ENCODE measurements at places on chromosomes 16 and 17.
A peak's percentile ranks its signal among the peaks of the same experiment; 100 is the strongest.

DNA sequence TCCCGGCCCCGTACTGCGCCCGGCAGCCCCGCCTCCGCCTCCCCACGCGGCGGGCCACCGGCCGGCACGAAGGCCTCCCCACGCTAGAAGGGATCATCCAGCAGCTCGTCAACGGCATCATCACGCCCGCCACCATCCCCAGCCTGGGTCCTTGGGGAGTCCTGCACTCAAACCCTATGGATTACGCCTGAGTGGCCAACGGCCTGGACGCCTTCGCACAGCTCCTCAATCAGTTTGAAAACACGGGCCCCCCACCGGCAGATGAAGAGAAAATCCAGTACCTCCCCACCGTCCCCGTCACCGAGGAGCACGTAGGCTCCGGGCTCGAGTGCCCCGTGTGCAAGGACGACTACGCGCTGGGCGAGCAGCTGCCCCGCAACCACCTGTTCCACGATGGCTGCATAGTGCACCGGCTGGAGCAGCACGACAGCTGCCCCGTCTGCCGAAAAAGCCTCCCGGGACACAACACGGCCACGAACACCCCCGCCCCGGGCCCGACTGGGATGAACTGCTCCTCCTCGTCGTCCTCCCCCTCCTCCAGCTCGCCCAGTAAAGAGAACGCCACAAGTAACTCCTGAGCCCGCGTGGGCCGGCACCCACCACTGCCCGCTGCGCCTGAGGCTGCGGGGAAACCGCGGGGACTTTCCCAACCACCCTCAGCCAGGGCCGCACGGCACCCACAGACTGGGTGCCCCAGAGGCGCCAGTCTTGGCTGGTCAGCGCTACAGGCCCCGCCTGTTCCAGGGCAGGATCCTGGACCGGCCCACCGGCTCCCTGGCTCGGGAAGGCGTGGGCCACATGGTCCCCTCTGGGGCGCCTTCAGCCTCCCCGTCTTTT lies 39.0 kb upstream of the AKAP1 start:
- peak; percentile 47 for DNase-seq

GRCh38 chr17:9266697-9267117 lies 245.4 kb downstream of the NTN1 start:
- no peak for DNase-seq

DNA sequence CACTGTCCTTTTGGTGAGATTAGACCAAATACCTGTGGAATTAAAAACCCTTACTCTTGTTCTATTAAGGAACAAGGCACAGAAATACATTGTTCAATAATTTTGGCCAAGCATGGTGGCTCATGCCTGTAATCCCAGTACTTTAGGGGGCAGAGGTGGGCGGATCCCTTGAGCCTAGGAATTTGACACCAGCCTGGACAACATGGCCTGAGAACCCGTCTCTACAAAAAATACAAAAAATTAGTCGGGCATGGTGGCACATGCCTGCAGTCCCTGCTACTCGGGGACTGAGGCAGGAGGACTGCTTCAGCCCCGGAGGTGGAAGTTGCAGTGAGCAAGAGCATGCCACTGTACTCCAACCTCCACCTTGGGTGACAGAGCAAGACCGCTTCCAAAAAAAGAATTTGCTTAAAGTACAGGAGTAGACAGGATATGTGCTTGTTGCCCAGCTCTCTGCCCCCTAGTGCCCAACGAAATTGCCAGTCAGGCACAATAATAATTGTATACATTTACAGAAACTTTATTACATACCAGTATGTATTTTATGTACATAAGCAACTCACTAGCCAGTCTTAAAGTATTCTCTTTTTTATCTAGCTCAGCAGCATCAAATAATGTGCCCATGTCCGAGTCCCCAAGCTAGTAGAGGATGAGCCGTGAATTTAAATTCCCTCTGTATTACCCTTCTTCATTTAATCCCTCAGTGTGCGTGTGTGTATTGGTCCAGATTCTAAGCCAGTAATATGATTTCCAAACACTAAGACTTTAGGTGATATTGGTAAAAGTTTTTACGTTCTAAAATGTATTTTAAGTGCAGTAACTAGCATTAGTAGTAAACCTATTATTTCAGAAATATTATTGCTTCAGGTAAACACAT lies 1.4 kb downstream of the THUMPD1 start:
- DNase-seq: no peak

GRCh38 chr17:16352303-16352666 lies 984 bp downstream of the CENPV start:
- DNase-seq: no peak

GRCh38 chr16:28834349-28834748 lies 11.6 kb downstream of the ATXN2L start:
- DNase-seq: no peak

DNA sequence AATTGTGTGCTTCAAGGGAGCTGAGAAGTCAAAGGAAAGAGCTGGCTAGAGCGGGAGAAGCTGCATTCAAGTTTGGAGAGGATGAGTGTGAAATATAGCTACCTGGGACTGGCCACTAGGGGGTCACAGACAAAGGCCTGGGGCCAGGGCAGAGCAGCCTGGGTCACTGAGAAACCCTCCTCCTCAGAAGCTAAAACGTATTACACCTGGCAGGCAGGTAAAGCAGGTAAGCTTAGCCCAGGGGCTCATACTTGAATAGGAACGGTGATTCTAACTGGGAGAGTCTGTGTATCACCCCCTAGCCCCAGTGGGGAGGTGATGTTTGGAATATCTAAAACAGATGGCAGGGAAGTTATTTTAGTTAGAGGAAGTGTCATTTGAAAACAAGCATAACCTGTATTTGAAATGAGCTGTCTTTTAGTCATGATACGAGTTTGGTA lies 6.8 kb downstream of the KRT37 start:
- peak; percentile 15 for DNase-seq

- DNase-seq: no peak
Observed at GRCh38 chr16:31502981-31503380, 5.2 kb downstream of the RUSF1 start.

- DNase-seq: no peak
Observed at GRCh38 chr17:82594571-82594970, 53.7 kb downstream of the WDR45B start.

DNA sequence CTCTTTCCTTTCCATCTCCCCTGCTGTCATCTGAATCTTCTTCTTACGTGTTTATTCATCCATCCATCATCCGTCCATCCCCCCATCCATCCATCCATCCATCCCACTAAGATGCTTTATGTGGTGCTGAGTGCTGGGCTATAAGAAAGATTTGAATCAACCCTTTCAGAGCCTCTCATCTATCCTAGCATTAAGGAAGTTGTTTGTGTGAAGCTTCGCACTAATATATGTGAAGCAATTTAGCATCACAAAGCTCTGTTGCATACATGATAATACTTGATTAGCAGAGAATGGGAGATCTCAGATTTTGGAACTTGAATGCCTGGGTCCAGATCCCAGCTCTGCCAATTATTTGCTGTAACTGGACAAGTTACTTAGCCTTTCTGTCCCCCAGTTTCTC lies 255.7 kb downstream of the SHISA9 start:
- DNase-seq: no peak

DNA sequence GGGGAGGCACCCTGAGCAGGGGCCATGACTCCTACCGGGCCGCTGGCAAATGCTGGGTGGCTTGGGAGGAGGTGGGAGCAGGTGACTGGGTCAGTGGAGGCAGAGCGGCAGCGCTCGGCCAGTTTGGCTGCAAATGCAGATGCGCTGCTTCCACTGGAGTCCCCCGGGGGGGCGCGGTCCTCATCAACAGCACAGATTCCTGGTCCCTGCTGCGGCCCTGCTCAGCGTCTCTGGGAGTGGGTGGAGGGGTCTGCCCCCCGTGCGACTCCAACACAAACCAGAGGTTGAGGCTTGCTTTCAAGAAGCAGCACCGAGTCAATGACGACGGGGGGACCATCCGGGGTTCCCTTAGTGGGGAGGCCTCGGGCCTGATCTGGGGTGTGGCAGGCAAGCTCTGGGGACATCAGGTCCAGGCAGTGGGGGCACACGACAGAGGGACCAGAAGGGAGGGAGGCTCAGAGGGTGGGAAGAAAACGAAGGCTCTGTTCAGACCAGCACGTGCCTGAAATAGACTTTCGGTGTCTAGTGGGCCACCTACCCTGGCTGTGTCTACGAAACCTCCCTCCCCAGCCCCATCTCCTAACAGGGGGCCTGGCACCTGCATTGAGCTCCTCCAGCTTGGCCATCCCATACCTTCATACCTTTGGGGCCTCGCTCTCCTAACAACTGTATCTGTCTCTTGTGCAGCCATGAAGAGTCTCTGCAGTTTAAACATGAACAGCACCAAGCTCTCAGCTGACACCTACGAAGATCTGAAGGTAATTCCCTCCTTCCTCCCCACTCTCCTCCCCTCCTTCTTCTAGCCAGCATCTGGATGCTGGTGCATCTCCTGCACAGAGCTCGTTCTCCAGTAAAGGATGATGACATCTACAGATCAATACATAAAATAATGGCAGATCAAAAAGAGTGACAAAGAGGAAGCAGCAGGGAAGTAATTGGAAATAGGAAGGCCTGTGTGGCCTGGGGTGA lies 72.5 kb upstream of the PLCG2 start:
- DNase-seq: no peak

DNA sequence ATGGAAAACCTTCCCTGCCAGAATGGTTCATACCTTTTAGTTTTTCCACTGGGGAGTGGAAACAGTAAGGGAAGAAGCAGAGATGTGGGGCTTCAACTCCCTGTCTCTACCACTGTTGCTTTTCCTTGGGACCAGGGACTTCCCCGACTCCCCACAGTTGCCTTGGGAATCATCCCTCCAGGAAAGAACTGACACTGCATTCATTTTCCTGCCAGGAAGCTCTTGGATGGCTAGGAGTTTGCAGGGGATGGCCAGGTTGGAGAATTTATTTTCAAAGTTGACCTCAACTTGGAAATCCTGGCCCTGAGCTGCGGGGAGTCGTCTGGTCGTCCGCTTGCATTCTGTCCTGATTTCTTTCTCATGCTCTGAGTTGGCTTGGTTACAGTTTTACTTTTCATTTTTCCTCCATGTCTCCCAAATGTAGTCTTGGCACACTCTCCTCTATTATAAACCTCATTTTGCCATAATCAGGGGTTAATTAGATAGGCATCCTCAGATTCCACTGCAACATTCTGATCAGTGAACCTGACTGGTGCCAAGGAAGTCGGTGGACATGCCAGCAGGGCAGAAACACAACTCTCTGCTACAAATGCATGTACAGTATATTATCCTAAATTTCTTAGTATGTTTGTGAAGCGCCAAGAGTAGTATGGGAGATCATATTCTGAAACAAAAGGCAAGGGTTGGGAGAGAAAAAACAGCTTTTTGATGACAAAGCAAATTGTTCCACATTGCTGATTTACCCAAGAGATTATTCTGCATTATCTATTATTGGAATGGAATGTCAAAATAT lies 220.5 kb upstream of the XYLT1 start:
- DNase-seq: no peak

DNA sequence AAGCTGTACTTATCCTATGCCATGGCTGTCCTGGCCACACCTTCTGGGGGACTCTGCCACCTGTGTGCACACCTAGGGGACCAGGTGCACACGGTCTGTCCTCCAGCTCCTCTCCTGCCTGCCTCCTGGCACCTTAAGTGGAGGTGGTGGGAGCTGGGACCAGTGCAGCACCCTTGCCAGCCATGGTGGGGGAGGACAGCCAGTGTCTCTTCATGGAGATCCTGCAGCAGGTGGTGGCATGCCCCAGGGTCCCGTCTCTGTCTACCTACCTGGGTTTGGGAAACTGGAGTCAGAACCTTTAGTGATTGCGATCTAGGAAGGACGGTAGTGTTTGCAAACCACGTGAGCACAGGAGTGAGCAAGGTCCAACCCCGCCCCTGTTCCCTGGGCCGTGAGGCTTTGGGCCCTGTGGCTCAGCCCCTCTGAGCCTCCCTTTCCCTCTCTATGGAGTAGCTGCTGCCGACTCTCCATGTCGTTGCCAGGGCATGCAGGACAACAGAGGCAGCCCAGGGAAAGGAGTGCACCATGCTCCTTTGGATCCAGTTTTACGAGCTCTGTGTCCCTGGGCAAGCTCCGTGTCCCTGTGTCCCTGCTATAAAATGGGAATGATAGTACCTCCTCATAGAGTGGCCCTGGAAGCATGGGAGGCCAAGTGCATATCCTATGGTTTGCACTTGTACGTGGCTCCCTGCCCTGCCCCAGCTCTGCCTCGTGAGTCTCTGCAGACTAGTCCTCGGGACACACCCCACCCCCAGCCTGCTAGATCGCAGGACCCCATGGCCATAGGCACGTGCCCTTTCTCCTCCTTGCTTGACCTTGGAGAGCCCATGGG lies 7.1 kb downstream of the ADGRG1 start:
- no peak for DNase-seq

DNA sequence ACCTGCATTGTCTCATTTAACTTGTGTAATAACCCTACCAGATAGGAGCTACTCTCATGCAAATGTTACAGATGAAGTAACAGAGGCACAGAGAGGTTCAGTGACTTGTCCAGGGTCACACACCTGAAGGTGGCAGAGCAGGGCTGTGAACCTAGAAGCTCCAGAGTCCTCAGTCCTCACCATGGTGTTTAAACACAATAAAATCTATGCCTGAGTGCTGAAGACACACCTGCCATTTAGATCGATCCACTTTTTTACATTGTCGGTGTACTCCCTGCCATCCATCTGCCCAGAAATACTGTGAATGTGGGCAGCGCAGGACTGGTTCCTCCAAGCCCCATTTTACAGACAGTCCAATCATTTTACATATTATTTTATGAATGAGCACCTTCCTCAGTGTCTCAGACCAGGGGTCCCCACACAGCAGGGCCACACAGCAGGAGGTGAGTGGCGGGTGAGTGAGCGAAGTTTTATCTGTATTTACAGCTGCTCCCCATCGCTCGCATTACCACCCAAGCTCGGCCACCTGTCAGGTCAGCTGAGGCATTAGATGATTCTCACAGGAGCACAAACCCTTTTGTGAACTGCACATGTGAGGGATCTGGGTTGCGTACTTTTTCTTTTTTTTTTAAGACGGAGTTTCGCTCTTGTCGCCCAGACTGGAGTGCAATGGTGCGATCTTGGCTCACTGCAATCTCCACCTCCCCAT lies 5.6 kb downstream of the IL4R start:
- no peak for DNase-seq

GRCh38 chr17:30796016-30796415 lies 28.5 kb downstream of the CRLF3 start:
- DNase-seq: no peak

GRCh38 chr17:42459256-42459800 lies 650 bp downstream of the ATP6V0A1 start:
- no peak for DNase-seq

GRCh38 chr16:82769845-82770244 lies 143.1 kb downstream of the CDH13 start:
- no peak for DNase-seq

- DNase-seq: no peak
Observed at GRCh38 chr16:47247690-47248089, 103.9 kb upstream of the NETO2 start.

- DNase-seq: no peak
Observed at GRCh38 chr16:27364493-27365141, 37.4 kb upstream of the IL21R start.

- no peak for DNase-seq
Observed at GRCh38 chr16:87922250-87922871, 14.0 kb downstream of the CA5A start.

DNA sequence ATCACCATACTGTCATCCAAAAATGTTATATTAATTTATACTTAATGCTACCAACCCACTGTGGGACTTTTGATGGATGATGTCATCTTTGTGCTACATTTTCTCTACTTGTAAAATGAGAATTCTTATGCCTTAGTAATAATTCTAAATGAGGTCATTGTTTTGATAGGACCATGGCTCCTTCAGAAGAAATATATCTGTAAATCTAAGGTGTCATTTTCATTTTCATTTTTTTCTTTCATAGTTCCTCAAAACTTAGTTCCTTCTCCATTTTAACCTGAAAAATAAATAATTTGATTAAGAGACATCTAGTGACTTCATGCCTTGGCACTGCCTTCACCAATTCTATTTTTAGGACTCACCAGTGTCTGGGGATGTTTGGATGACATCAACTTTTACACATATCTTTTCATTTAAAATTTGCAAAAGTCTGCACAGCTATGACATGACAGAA lies 48.7 kb downstream of the GPRC5B start:
- DNase-seq: no peak
